ENCODE measurements at places on chromosomes 7 and 10.
A peak's percentile ranks its signal among the peaks of the same experiment; 100 is the strongest.

DNA sequence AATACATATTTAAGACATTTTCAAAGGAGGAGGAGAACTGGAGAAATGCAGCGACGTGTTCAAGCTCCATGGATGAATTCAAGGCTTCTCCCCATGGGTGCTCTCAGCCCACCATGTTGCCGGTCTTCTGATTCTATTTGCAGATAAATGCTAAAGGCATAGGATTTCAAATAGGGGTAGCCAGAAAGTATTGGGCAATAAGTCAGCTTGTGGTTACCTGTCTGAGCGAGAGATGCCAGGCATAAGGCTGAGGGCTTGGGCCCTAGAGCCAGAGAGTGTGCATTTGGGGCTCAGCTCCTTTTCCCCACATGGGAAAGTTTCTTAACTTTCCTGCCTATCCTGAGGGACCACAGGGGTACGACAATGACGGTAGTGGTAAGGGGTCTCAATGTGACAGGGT is 180.0 kb downstream of the PARD3 start:
- no peak for DNase-seq

DNA sequence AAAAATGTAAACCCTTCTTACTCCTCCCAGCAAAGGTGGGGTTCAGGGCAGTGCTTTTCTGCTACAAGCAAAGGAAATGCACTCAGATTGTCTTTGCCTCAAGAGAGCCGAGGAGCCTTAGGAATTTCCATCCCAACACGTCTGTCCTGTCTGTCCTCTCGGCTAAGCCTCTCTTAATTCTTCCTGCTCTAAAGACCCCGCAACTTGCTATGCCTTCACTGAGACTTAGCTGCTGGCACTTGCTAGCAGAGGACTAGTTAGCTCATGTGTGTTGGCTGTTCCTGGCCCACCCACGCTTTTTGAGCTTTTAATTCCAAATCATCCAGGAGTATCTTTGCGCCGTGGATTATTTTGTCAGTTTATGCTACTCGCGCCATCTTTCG is 481 bp upstream of the NPM3 start:
- no peak for DNase-seq

DNA sequence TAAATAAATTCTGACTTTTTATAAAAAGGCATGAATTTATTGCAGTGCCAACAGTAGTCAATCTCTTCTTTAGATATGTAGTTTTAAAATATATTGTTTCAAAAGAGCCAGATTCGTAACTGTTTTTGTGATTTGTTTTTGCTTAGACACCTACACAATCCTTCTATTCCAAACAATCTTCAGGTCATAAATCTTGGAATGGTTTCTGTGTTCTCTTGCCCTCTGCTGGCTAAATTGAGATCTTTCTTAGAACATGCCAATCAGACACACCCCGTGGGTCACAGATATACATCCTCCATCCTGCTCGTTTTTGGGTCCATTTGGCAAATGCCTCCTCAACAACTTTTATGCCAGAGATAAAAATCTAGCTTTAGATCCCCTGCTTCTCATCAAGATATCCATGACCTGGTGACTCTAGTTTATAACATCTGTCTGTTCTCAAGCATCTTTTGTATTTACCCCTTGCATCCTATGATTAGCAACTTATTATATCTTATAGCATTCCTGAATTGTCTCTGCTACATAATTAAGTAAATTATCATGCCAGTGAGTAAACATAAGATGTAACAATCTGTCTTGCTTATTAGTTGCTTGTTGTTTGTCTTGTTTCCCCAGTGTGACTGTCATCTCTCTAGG is 35.3 kb upstream of the IFRD1 start:
- DNase-seq, result no peak

DNA sequence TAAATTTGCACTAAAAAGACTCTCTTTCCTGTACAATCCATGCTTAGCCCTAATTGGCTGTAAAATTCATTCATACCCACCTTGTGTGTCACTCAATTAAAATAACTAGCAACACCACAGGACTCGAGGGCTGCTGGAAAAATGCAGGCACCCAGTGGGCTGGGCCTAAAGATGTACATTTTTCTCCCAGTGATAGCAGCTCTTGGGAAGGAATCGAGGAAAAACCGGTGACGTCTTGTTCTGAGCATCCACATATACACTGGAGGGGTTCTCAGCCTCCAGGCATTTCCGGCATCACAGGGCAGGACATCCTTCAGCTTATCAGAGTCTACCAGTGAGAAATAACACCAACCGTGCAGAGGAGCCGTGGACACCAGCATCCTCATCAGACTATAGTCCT is 85.8 kb upstream of the PITRM1 start:
- no peak for DNase-seq

DNA sequence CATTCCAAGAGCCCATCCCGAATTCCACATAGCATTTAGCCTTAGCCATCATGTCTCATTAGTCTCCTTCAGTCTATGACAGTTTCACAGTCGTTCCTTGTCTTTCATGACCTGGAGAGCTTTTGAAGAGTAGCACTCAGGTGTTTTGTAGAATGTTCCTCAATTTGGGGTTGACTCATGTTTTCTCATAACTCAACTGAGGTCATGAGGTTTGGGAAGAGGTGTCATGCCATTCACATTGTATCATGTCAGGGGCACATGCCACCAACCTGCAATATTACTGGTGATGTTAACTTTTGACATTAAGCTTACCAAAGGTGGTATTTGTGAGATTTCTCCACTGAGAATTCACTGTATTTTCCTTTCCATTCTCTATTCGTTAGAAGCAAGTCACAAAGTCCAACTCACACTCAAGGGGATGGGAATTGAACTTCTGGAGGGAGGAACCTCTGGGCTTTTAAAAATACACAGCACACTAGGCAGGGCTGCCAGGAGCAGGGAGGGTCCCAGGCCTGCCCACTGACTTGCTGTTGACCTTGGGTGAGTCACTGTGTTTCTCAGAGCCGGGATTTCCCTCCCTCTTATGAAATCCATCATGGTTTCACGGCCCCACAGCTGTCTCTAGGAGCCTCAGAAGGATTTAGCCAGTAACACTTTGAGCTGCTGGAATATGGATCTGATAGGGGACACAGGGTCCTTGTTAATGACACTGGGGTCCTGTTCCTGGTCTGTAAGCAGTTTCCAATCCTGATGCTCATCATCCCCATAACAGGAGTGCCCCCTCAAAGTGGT is 74.4 kb upstream of the TCF7L2 start:
- no peak for DNase-seq

- DNase-seq, result no peak
These were observed 17.1 kb downstream of the OAT start for GRCh38 chr10:124401633-124402032.

GRCh38 chr7:55073976-55074528 is 55.2 kb downstream of the EGFR start:
- DNase-seq, result no peak

DNA sequence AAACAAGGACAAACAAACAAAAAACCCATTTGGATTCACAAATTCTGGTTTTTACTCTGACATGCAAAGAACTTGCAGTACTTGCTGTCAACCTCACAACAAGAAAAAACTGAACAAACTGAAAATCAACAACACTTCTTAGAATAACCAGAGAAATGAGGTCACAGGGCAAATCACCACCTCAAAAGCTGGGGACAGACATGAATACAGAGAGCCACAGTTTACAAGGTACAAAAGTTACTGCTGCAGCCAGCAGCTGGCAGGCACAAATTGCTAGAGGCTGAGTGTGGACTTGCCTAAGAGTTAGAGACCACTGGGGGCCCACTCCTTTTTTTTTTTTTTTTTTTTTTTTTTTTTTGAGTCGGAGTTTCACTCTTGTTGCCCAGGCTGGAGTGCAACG is 15.0 kb upstream of the RNF32 start:
- DNase-seq, result no peak

GRCh38 chr10:62244785-62245467 is 23.7 kb downstream of the RTKN2 start:
- DNase-seq, result peak; percentile 35

DNA sequence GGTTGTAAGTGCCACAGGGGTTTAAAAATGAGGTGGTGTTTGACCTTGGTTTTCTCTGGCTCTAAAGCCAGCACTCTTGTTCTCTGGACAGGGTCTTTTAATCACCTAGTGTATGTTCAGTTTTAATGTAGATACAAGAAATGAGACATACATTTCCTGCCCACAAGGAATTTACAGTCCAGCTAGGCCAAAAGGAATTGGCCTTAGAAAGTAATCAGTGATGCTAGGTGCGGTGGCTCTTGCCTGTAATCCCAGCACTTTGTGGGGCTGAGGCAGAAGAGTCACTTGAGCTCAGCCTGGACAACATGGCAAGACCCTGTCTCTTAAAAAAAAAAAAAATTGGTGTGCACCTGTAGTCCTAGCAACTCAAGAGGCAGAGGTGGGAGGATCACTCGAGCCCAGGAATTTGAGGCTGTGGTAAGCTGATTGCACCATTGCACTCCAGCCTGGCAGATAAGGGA is 100.2 kb downstream of the LRMDA start:
- no peak for DNase-seq

Measured in activated T-cell treated with anti-CD3 and anti-CD28 coated beads for 4 hours (primary cell).